ENCODE measurements at places on chromosomes 13 and 19. TPM values are rescaled to one million over a fixed set of nuclear protein-coding genes. Genes with fewer than 3 reads are reported as not detected.

SHISA7 gene
- total RNA-seq: not detected

GSX1 gene
- total RNA-seq: not detected

ZNF154 gene
- not detected for total RNA-seq

FLT3 gene
- total RNA-seq: not detected

ZNF223 gene
- 2.8 TPM for total RNA-seq

ZNF585A gene
- total RNA-seq: 4.9 TPM

KLF12 gene
- total RNA-seq: 2.9 TPM

PRKCG gene
- total RNA-seq: 6.9 TPM

ADGRE3 gene
- not detected for total RNA-seq

ARRDC2 gene
- 48.2 TPM for total RNA-seq

PRR22 gene
- total RNA-seq: 1.7 TPM

GIPR gene
- total RNA-seq: 3.5 TPM

FCAR gene
- not detected for total RNA-seq

LYPD4 gene
- not detected for total RNA-seq

EDNRB gene
- total RNA-seq: not detected

ZBTB32 gene
- not detected for total RNA-seq

CYP2A7 gene
- total RNA-seq: not detected

HS6ST3 gene
- not detected for total RNA-seq

LILRA1 gene
- total RNA-seq: not detected

SYCN gene
- not detected for total RNA-seq

NKPD1 gene
- total RNA-seq: 0.73 TPM
